ENCODE measurements at places on chromosomes 3 and 15.

- DNase-seq: no peak
Measured at GRCh38 chr3:73656241-73656890, 31.6 kb upstream of the PDZRN3 start.

GRCh38 chr3:14200841-14201240 is 22.2 kb downstream of the LSM3 start:
- no peak for DNase-seq

DNA sequence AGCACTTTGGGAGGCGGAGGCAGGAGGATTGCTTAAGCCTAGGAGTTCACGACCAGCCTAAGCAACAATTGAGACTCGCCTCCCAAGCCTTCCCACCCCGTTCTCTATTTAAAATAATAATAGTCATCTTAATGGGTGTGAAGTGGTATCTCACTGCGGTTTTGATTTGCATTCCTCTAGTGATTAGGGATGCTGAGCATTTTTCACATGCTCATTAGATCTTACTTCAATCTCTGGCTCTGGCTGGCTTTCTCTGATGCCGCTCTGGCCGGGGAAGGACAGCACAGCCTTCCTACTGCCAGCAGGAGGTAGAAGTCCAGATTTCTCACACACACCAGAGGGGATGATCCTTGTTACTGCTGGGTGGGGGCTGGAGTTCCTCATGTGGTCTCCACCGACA is 7.4 kb upstream of the EIF4A2 start:
- DNase-seq: no peak

- DNase-seq: no peak
Measured at GRCh38 chr3:113374078-113374477, 67.2 kb downstream of the CFAP44 start.

- DNase-seq: no peak
Measured at GRCh38 chr15:59413577-59413976, 24.4 kb upstream of the FAM81A start.

- DNase-seq: no peak
Measured at GRCh38 chr15:67997996-67998395, 56.1 kb upstream of the PIAS1 start.

GRCh38 chr3:46463868-46464241 is 850 bp downstream of the LTF start:
- no peak for DNase-seq

DNA sequence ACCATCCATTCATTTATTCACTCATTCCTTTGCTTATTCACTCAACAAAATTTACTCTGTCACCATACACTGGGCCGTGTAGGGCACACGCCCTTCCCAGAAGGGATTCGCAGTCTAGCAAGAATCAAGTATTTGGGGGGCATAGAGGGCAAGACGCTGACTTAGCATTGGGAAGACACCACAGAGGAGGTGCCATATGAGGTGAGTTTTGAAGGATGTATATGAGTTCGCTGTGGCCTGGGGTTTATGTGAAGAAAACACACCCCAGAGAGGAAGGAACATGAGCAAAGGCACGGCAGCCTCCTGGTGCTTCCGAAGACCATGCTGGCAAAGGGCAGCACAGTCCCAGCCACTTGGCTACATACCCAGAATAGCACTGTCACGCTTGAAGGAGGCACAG is 23.1 kb upstream of the IQSEC1 start:
- no peak for DNase-seq

GRCh38 chr3:146283781-146284445 is 33.0 kb upstream of the PLSCR4 start:
- no peak for DNase-seq

DNA sequence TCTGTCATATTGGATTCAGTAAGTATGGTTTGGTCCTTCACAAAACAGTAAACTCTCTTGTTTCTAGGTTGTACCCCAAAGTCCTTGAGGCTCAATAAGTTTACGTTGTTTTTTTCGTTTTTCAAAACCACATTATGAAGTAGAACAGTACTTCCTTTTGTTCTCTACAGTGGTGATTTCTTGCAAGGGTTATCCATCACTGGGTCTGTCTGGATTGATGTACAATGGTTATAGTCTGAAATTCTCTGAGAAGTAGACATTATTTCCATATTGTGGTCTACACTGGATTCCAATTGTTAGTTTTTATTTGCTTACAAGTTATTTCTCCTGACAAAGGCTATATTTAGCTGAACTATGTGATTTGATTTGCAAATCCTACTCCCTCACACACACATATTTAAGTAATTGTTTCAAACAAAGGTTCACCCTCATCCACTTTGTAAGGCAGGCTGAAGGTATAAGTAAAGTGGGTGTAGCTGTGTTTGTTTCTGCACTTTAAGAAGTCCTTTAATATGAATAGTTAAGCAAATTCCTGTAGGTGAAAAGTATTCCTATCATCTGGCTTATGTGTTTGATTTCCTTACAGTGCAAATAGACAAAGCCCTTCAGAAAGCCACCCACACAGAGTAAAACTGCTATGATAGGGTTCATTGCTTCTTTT is 64.2 kb upstream of the MME start:
- no peak for DNase-seq

GRCh38 chr3:175015056-175015635 is 156.0 kb downstream of the NAALADL2 start:
- no peak for DNase-seq

DNA sequence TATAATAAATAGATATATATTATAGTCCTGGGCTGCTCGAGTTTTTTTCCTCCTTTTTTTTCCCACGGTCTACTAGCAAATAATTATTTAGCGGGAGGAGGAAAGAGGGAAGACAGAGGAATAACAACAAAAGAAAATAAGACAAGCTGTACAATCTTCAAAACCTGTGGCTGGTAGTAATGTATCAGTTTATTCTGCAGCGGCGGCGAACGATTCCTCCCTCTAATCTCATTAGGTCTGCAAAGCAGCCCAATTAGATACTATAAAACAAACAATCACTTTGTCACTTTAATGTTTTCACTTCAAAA is 390 bp upstream of the TLE3 start:
- DNase-seq: no peak

DNA sequence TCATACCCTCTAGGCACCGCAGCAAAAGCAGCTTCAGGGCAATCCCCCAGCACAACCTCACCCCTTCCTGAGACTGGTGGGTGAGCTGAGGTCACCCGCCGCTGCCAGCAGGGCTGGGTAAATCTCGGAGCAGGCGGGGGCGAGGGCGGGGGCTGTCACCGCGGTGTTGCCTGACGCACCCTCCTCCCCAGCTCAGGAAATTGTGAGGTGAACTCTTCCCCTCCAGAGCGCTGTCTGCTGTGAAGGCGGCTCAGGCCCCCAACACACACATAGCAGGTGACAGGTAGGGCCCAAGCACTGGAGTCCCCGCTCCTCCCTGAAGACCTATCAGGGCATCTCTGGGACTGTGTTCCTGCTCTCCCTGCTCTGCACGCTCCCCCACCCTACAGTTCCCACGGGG is 30.2 kb upstream of the FURIN start:
- DNase-seq: peak; percentile 93

- DNase-seq: peak; percentile 17
Measured at GRCh38 chr3:133663569-133664313, 2.0 kb upstream of the TOPBP1 start.

DNA sequence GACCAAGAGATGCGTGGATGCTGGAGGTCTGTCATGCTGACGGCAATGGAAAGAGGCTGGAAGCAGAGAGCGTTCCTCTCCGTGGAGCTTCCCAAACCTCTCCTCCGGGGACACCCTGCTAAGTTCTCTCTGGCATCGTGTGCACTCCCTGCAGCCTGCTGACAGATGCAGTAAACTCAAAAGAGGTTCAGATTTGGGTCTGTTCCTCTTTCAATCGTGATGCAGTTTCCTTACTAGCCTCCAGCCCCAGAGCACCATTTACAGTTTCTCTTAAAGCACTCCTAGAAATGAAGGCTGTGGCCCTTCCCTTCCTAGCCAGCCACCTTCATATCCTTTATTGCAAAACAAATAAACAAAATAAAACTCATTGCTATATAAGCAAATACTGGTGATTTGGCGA is 47.3 kb upstream of the LRRC58 start:
- no peak for DNase-seq

- no peak for DNase-seq
Measured at GRCh38 chr3:187685948-187686347, 15.8 kb upstream of the SST start.

DNA sequence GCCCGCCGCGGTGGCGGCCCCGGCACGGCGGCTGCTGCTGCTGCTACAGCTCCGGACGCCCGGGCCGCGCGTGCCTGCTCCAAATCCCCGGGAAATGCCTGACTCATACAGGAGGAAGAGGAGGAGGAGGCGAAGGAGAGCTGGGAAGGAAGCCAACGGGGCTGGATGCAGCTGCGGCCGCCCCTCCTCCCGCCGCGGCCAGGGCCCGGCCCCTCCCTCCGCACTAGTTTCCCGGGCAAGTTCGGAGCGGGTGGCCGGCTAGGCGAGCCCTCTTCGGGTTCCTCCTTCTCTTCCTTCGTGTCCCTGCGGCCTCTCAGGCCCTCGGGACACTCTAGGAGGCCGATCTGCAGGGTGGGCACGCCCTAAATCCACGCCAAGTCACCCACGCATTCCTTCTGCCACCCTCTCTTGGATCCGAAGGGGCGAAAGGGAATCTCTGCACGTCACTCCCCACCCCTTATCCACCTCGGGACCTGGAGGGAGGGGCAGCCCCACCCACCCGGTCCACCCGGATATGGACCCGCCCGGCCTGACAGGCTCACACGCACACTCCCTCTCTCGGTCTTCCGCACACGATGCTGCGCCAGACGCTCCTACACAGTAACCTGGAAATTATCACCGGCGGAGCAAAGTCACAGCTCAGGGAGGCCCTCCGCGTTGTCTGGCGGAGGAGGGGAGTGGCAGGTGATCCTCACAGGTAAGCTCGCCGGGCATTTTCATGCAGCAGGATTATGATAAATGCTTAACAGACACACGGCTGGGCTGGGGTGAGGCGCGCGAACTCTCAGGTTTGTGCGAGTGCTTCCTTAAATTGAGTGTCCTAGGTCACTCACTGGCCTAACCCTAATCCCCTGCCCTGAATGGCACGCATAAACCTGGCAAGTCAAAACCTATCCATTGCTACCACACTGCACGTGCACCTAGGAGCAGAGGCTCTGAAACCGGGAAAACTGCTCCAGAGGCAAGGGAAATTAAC is at the start of the genes OSBPL10 and ZNF860:
OSBPL10 (minus strand) TSS at position 57 of the 976 bp plus-strand sequence. CDS start 83 bp downstream, outside the sequence.
ZNF860 (plus strand) TSS at position 545 of the 976 bp plus-strand sequence. CDS start 7,330 bp downstream, outside the sequence.
- peak; percentile 28 for DNase-seq

- no peak for DNase-seq
Measured at GRCh38 chr3:120741837-120742197, 499 bp downstream of the RABL3 start.

DNA sequence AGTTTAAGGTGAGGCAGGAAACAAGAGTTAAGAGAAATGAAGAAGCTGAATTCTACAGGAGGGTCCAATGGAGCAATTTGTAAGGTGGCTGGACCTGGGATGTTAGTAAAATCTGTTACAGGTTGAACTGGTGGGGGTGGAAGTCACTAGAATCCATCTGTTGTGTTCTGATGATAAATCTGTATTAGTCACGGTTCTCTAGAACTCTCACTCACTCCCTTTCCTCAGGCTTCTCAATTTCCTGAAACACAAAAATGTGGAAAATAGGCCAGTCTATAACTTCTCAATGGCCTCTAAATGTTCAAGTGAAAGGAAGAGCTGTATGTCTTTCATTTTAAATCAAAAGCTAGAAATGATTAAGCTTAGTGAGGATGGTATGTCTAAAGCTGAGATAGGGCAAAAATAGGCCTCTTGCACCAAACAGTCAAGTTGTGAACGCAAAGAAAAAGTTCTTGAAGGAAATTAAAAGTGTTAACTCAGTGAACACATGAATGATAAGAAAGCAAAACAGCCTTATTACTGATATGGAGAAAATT is 180.2 kb upstream of the CBLB start:
- DNase-seq: no peak
